Activated CD4-positive, alpha-beta memory T cell treated with anti-CD3 and anti-CD28 coated beads for 36 hours (primary cell): ENCODE measurements at places on chromosomes 5 and 9.
A peak's percentile ranks its signal among the peaks of the same experiment; 100 is the strongest.

DNA sequence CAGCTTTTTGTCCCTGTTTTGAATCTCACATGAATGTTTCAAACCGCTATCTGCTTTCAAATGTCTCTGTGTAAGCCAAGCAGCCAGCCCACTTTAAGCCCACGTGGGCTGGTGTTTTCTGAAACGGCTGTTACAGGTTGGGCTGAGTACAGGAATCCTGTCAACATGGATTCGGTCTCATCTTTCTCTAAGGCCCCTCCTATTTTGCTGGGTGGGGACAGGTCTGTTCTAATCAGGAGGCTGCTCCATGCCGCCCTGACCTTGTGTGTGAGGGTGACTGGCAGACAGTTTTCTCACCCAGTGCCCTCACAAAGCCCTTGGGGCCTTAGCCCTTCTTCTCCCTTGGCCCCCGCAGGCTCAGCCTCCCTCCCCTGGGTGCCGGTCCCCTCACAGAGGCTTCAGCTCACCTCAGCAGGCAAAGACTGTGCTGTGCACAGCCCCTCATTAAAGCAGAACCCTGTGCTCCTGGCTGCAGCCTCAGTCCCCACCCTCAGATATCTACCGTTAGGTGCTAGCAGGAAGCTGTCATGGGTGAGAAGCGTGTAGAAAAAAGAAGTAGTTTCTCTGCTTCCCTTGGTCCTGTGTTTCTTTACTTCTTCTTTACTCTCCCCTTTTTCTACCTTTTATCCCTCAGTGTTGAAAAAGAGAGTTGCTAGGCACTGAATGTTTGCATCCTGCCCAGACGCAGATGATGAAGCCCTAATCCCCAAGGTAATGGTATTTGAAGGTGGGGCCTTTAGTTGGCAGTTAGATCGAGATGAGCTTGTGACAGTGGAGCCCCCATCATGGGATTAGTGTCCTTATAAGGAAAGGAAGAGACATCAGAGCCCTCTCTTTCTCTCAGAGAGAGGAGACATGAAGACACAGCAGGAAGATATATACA lies 205.7 kb downstream of the ADAMTS12 start:
- DNase-seq, result no peak

DNA sequence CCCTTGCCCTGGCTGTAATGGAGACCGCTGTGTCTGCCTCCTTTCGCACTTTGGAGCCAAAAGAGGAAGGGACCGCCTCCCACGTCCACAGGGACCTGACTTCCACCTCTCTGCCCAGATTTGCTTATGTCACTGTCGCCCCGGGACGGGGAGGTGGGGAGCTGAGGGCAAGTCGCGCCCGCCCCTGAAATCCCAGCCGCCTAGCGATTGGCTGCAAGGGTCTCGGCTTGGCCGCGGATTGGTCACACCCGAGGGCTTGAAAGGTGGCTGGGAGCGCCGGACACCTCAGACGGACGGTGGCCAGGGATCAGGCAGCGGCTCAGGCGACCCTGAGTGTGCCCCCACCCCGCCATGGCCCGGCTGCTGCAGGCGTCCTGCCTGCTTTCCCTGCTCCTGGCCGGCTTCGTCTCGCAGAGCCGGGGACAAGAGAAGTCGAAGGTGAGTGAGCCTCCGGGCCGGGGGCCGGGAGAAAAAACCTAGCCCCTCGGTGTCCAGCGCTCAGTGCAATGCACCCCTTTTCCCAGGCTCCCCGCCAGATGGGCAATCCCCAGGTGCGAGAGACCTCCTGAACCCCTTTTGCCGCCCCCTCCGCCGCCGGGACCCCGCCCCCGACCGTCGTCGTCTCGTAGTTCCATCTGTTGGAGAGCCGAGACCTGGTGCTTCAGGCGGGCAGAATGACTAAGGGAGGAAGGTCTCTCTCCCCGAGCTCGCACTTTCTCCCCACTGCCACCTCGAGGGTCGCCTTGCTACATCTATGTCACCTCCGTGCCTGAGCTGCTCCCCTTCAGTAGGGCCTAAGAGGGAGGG lies at the start of gene GPX3:
GPX3 (plus strand) TSS at position 288 of the 807 bp plus-strand sequence; CDS start at position 352, 64 bp downstream.
- peak; percentile 44 for DNase-seq

DNA sequence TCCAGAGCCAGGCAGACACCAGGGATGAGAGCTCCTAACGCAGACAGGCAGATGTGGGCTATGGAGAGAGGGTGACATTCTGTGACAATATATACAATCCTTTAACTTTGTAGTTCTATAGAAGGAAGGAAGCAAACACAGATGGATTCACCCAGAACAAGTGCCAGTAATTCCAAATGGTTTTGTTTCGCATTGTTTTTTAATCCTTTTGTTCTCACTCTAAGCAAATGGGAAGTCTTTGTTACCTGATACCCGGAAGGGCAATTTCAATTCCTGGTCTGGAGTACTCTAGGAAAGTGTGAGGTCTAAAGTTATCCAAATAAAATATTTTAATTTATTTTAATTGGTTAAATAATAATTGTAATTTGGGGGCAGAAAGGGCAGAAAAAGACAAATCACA lies 2.5 kb downstream of the FRMD3 start:
- no peak for DNase-seq

DNA sequence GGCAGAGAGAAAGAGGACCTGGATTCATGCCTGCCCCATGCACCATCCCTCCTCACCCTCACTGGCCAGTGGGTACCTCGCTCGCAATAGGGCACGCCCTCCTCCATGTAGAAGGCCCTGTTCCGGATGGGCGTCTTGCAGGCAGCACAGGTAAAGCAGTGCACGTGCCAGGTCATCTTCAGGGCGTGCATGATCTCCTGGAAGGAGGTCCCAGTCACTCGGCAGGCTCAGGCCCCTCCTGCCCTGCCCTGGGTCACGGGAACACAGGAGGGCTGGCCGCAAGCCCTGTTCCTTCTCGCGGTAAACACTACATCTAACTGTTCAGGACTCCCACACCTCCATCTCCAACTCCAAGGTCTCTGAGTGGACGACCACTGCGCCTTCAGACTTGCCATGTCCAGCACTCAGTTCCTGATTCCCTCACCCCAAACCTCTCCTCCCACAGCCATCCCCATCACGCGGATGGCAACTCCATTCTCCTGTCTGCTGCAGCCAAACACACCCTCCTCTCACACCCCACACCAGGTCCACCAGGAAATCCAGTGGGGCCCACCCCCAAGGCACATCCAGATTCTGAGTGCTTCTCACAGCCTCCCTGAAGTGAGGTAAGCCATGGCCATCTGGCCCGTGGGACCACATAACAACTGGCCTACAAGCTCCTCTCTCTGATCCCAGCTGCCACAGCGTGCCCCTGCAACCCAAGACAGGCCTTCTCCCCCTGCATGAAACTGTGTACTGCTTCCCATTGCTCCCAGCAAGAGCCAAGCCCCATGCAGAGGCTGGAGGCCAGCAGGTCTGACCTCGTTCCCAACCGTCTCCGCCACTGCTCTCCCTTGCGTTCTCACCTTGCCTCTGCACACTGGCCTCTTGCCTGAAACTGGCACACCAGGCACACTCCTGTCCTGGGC lies 10.8 kb upstream of the DBN1 start:
- DNase-seq, result no peak

GRCh38 chr9:130451509-130452388 lies 7.0 kb downstream of the ASS1 start:
- peak; percentile 40 for DNase-seq

DNA sequence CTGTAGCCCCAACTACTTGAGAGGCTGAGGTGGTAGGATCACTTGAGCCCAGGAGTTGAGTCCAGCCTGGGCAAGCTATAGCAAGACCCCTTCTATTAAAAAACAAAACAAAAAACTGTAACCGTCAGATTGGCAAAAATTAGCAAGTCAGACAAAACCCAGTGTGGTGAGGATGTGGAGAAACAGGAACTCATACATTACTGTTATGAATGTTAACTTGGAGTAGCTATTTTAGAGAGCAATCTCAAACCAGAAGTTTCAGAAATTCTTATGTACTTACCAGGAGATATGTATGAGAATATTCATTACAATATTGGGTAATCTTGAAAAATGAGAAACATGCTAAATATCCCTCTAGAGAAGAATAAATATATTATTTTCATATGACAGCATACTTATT lies 120.3 kb downstream of the INVS start:
- DNase-seq, result no peak

GRCh38 chr5:141492168-141492885 lies 3.4 kb downstream of the PCDHGC5 start:
- DNase-seq, result peak; percentile 30

DNA sequence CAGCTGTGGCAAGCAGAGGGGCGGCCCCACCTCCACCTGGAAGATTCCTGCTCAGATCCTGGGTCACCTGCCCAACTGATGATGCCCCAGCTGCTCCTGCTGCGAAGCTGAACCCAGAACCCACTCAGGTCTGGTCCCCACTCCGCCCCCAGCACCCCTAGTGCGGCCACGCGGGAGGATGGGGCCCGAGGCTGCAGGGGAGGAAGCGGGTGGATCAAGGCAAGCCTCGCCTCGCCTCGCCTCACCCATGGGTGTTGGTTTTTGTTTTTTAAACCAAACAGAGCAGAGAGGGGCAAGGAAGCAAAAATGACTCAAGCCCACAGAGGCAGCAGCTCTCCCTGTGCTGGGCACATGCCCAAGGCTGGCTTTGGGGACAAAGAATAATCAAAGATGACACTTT lies 23.2 kb downstream of the ABO start:
- DNase-seq, result no peak

GRCh38 chr5:133669472-133669871 lies 57.1 kb upstream of the FSTL4 start:
- no peak for DNase-seq

DNA sequence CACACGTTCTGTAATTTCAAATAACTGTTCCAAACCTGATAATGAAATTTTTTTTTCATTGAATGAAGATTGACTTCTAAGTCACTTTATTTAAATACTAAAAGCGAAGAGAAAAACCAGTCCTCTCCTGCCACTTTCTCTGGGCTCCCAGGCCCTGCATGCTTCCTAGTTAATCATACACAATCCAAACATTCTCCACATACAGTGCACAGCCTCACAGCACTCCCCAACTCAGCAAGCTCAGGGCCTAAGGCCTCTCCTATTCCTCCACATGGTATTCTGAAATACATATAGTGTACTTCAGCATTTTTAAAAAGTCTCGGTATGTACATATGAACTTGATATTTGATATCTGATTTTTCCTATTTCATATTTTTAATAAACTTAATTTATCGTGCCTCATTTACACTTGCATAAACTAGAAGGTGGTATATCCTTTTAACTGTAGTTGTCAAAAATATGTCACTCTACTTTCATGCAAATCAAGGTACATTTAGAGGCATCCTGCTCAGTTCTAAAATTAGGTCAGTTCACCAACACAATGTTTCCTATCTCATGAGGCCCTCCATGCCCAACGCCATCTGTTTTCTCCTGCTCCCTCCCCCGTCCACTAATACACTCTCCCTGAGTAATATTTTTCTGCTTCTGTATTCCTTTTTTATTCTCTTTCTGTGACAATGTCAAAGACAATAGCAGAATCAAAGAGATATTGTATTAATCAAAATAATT lies 206.7 kb downstream of the ARRDC3 start:
- DNase-seq, result no peak

GRCh38 chr5:172438319-172438668 lies 16.0 kb downstream of the SH3PXD2B start:
- no peak for DNase-seq

GRCh38 chr5:44398382-44398781 lies 9.2 kb upstream of the FGF10 start:
- DNase-seq, result no peak

GRCh38 chr9:16119261-16120230 lies 566.7 kb downstream of the CCDC171 start:
- no peak for DNase-seq

DNA sequence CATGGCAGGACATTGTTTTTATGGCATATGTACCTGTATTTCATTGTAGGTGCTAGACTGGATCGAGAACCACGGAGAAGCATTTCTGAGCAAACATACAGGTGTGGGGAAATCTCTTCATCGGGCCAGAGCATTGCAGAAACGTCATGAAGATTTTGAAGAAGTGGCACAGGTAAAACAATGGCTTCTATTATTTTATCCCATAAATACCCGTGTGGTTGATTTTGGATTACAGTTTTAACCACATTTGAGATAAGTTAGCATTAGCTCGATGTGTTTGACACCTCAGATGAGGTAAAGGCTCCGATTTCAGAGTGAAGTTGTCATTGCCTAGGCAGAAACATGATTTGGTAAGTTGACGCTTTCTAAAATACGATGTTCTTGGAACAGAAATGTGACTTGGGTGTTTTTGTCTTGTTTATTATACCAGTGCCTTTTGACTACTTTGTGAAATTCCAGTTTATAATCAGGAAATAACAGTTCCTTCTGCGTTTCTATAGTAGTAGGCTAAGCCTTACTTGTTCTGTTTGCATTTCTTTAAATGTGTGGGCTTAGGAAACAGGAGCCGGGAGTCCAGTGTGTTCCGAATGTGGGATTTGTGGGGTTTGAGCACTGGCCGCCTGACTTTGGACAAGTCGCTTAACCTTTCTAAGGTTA lies 187.7 kb downstream of the TRIO start:
- no peak for DNase-seq

GRCh38 chr5:96278981-96279380 lies 154.1 kb downstream of the PCSK1 start:
- DNase-seq, result no peak

- DNase-seq, result no peak
Observed at GRCh38 chr5:181245427-181246275, 1.9 kb upstream of the RACK1 start.

DNA sequence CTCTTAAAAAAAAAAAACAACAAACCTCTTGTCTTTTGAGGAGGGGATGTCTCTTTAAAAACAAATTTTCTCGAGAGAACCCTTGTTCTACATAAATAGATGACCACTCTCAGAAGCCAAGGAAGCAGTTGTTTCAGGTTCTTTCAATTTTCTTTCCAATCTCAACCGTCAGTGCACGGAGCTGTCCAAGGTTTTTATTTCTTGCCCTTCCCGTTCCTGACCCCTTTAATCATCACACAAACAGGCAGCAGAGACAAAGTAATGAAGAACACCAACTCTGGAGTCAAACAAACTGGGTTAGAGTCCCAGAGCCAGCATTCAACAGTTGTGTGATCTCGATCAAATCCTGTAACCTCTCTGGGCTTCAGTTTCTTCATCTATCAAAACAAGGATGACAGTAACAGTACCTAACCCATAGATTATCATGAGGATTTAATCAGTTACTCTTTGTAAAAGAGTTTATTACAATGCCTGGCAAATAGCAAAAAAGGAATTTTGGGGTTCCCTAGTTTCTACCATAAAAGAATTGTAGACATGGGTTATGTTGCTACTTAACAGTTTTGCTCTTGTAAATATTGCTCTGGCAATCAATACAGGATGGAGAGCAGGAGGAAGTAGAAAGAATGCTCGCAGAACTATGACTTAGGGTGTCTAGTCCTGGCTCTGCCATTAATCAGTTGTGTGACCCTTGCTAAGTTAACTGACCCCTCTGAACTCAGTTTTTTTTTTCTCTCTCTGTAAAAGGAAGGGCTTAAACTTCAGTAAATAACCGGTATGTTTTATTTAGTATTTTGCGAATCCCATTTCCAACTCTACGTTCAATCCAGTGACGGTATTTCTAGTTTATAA lies 1.0 kb upstream of the NIM1K start:
- DNase-seq, result no peak

- DNase-seq, result no peak
Observed at GRCh38 chr9:27934471-27934870, 361.2 kb upstream of the C9orf72 start.
